Gastroesophageal sphincter (tissue), 4 donors: ENCODE measurements at places on chromosomes 13 and 19. TPM values are rescaled to one million over a fixed set of nuclear protein-coding genes. Genes with fewer than 3 reads are reported as not detected.

- ATAC-seq = peak; percentile 87
Measured at GRCh38 chr13:77896536-77896935, 22.1 kb downstream of the EDNRB start.

GRCh38 chr19:55599842-55600661, at the start of gene ZNF524:
Gene ZNF524 (plus strand): TSS chr19:55600288. CDS start chr19:55602113, 1,825 bp downstream.
- peak; percentile 78 for ATAC-seq

GRCh38 chr13:103731959-103732358, 665.7 kb upstream of the SLC10A2 start:
- no peak for ATAC-seq

DNA sequence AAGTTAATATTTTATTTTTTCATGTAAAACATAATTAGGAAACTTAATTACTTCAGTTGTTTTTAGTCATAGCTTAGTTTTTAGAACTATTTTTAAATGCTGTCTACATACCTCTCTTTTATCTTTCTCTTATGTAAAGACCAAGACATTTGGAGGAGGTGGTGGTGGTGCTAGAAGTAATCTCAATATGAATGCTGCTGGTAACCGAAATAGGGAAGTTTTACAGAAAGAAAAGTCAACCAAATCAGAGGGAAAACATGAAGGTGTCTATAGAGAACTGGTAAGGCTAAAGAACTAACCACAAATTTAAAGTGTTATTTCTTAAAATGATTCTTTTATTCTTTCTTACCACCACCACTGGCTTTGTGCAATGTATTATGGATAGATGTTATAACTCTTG, 97.3 kb downstream of the TDRD3 start:
- no peak for ATAC-seq

The FCGBP gene
- 2.7 TPM for total RNA-seq

DNA sequence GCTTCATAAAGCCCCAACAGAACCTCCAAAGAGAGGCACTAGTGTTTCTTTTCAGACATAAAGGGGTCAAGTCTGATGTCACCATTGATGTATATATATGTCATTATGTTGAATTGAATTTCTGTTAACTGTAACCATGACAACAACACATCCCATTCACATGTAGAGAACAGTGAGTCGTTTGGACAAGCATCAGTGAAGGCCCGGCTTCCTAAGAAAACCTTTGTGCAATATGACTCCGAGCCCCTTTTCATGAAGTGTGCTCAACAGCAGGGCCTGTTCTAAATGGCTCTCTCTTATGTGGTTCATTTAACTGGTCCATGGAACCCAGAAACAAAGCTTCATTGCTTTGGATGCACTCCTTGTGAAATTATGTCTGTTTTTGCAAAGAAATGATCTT, 67.2 kb upstream of the UBL3 start:
- no peak for ATAC-seq

DNA sequence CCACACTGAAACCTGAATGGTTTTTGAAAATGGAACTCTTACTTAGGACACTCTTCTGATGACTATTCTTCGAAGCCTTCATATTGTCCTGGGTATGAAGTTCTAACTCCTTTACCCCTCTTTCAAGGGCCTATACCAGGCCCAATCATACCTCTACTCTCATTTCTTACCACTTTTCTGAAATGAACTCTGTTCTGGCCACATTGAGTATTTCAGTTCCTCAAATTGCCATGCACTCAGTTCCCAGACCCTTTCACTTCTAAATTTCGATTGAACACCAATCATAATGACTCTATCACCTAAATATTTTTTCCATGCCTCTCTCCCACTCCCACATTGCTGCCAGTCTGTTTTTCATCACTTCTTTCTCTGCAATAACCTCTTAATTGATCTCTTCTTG, 53.7 kb downstream of the LACC1 start:
- no peak for ATAC-seq

GRCh38 chr13:112715210-112715609, 25.4 kb downstream of the ATP11A start:
- ATAC-seq = no peak

DNA sequence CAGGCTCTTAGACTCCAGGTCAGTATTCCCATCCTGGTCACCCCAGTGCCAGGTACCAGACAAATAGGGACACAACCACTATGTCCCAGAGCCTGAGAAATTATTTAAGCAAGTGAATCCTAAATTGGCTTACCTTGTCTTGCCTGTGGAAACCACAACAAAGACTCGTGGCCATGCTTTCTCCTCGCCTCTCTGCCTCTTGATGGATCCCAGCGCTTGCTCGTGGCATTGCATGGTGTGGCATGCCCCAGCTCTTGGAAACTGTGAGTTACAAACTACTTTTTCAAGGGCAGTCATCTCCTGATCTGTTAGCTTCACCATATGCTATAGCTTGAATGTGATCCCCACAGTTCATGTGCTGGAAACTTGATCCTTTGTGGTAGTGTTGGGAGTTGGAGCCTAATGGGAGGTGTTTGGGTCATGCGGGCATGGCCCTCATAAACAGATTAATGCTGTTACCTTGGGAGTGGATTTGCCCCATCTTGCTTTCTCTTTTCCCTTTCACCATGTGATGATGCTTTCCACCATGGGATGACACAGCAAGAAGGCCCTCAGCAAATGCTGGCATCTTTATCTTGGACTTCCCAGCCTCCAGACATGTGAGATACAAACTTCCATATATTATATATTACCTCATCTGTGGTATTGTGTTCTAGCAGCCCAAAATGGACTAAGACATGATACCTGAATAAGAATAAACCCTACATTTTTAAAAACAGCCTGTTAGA, 31.2 kb downstream of the SPRYD7 start:
- ATAC-seq = no peak

DNA sequence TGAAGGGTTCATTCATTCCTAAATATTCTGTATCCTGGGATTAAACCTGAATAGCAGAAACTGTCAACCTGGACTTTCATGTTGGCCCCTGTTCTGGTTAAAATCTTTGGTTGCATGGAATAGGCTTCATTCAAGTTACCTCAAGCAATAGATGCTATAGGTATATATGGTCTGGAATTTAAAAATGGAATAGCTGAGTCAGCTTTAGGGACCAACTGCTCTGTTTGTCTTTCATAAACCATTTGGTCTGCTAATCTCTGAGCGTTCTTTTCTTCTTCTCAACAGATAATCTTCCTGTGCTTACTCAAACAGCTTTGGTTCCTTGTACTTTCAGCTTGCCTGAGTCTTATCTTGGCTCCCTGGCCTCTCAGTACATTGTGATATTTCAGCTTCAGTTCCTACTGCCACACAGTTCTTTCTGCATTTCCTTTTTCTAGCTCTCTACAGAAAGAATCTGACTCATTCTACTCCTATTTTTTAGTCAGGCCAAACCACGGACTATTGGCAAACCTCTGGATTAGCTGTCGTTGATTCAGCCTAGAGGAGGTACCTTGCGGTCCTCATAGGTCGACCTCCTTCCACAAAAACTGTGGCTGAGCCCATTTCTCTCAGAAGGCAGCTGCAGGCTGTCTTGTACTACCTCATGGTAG, 35.9 kb upstream of the MAB21L1 start:
- peak; percentile 73 for ATAC-seq

The USHBP1 gene
- 9.6 TPM for total RNA-seq

- ATAC-seq = no peak
Measured at GRCh38 chr19:12784394-12784870, 6.9 kb upstream of the JUNB start.

DNA sequence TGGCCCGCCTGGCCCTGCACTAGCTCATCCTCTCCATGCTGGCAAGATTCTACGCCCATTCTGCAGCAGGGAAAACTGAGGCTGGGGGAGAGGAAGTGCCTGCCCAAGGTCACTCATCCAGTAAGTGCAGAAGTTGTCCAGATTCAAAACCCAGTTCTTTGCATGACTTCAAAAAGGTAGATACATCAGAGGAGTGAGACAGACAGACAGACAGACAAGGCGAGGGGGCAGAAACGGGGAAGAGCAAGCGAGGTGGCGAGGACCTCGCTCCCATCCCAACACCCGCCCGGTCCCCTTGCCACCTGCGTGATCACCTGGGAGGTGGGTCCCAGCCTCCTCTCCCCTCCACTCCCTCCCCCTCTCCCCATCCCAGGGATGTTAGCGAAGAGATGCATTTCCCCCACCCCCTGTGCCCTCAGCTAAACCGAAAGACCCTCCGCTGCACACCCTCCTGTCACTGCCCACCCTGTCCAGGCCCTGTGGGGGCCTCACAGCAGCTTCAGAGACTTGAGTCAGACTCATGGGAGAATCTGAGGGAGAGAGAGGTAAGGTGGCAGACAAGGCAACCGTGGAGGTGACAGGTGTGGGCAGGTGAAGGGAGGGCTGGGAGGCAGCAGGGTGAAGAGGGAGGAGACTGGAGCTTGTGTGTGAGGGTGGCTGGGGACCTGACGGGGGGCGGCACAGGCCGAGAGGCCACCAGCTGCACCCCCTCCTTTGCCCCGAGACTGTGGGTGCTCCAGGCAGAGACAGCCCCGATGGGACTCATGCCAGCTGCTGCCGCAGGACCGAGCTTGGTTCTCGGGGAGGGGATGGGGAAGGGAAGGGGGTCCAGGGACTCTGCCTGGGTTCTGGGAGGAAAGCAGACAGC, 18.9 kb downstream of the LRRC4B start:
- no peak for ATAC-seq

GRCh38 chr13:45700971-45701900, 884 bp upstream of the CBY2 start:
- ATAC-seq = no peak

GRCh38 chr13:39506559-39507390, 96.2 kb downstream of the LHFPL6 start:
- ATAC-seq = no peak

- ATAC-seq = no peak
Measured at GRCh38 chr19:31317570-31317969, 31.7 kb downstream of the TSHZ3 start.

- no peak for ATAC-seq
Measured at GRCh38 chr19:35081201-35081600, 34.4 kb upstream of the FXYD3 start.

GRCh38 chr13:60347690-60348089, 49.3 kb upstream of the TDRD3 start:
- ATAC-seq = no peak

The CD79A gene
- total RNA-seq = 0.99 TPM

The KCNRG gene
- 3.0 TPM for total RNA-seq

The CILP2 gene
- total RNA-seq = not detected

GRCh38 chr13:110225609-110226574, 81.1 kb downstream of the COL4A1 start:
- ATAC-seq = no peak

DNA sequence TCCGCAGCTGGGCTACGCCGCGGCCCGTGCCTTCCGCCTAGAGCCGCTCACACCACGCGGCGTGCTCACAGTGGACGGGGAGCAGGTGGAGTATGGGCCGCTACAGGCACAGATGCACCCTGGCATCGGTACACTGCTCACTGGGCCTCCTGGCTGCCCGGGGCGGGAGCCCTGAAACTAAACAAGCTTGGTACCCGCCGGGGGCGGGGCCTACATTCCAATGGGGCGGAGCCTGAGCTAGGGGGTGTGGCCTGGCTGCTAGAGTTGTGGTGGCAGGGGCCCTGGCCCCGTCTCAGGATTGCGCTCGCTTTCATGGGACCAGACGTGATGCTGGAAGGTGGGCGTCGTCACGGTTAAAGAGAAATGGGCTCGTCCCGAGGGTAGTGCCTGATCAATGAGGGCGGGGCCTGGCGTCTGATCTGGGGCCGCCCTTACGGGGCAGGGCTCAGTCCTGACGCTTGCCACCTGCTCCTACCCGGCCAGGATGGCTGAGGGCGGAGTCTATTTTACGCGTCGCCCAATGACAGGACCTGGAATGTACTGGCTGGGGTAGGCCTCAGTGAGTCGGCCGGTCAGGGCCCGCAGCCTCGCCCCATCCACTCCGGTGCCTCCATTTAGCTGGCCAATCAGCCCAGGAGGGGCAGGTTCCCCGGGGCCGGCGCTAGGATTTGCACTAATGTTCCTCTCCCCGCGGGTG, 7.4 kb downstream of the DBP start:
- peak; percentile 50 for ATAC-seq

The POU4F1 gene
- total RNA-seq = 0.08 TPM

The LMTK3 gene
- total RNA-seq = 0.16 TPM

The SOHLH2 gene
- total RNA-seq = 0.27 TPM

The OR10H2 gene
- not detected for total RNA-seq

The ZNF284 gene
- total RNA-seq = 2.4 TPM

- ATAC-seq = no peak
Measured at GRCh38 chr13:46202966-46203365, 8.8 kb upstream of the LRRC63 start.

DNA sequence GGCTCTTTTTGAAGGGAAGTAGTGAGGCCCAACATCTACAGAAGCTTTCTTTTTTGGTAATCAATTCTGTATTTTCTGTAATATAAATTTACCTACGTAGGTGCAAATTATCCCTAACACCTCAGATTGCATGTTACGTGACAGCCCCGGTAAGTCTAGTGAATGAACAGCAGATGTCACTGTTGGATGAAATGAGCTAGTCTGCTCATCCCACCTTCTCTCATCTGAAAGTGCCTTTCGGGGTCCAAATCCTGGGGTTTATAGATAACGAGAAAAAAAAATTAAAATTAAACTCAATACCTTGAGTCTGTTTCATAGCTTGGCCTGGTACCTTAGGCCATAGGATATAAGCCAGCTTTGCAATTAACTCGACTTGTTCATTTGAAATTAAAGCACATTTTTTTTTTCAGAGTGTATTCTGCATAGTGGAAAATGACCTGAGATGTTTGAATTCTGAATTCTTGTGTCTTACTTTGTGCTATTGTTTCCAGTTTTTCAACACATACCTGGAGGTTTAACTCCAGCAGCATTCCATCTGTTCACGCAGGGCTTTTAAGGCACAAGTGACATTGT, 548.2 kb downstream of the GPC5 start:
- ATAC-seq = no peak

The WDR88 gene
- total RNA-seq = not detected

GRCh38 chr19:7734220-7735203, 2.6 kb upstream of the CLEC4G start:
- ATAC-seq = no peak

DNA sequence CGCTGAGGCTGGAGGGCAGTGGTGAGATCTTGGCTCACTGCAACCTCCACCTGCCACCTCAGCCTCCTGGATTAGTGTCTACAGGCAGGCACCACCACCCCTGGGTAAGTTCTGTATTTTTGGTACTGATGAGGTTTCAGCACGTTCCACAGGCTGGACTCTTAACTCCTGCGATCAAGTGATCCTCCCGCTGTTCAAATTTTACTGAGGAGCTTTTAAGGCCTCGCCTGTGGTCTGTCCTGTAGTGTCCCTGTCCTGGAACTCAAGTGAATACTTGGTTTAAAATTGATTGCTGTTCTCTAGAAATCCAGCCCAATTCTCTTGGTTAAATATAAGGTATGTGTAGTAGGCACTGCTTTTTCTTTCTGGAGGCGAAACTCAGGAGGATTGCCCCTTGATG, 65.2 kb downstream of the DPRX start:
- ATAC-seq = no peak

DNA sequence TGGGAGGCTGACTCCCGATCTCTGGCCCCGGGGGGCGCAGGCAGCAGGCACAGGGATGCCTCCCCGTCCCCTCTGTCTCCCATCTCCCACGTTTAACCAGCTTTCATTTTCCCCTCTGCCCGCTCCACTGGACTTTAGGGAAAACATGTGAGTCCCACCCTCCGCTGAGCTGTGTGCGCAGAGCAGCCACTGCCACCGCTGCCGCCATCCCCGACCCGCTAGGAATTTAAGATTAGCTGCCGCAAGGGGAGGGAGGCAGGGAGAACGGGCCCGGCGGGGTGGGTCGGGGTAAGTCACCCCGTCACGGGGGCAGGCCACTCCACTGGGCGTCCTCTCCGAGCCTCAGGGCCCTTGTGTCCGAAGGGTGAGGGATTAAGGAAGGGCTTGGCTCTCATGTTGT, 15.5 kb downstream of the KCNN1 start:
- no peak for ATAC-seq

The PTH2 gene
- not detected for total RNA-seq

- ATAC-seq = peak; percentile 50
Measured at GRCh38 chr13:44969551-44970484, 19.5 kb downstream of the NUFIP1 start.

The ZFP28 gene
- 10.2 TPM for total RNA-seq
